ENCODE measurements at places on chromosomes 1 and 21.

- no peaks in the 10 kb centered on the region for H3K36me3 ChIP-seq
- no peak for DNase-seq
- H3K4me1 ChIP-seq, result no peaks in the 10 kb centered on the region
These were observed 288.0 kb downstream of the PBX1 start for GRCh38 chr1:164846731-164847691.

DNA sequence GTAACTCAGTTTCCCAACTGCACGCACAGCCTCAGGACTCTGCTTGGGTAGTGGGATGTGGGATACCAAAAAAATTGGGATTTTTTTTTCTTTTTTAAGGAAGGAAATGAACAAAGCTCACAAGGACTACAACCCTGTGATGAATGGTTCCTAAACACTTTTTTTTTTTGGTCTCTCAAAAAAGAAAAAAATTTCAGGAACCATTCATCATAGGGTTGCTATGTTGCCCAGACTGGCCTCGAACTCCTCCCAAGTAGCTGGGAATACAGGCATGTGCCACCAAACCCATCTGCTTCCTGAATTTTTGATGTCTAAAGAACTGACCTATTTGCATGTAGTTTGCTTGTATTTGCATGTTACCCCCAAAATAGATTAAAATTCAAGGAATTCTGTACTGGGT lies 6.8 kb downstream of the MINDY1 start:
- H3K4me3 ChIP-seq, result no peak overlapping the region
- peaks cover 8% of the 10 kb centered on the region for H3K4me1 ChIP-seq
- H3K27ac ChIP-seq, result no peak overlapping the region
- no peaks in the 10 kb centered on the region for H3K27me3 ChIP-seq

DNA sequence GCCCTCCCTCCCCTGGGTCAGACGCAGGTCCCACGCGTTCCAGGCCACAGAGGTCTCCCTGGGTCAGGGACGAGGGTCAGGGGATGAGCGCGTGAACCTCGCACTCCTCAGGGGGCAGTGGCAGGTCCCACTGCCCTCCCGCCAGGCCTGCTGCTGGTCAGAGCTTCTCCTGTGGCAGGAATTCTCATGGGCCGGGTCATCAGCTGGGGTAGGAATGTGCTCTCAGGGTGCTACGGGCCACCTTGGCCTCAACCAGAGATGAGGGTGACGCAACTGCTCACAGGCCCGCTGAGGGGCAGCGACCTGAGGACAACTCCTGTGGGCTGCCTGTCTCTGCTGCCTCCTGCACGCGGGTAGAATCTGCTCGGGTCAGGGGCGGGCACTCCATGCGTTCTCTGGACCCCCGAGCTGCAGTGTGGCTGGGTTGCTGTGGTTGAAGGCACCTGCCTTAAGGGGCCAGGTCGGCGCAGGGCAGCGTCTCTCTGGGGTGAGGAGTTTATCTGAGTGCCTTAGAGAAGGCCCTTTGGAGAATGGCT lies 128.8 kb downstream of the PRDM16 start:
- H3K27ac ChIP-seq, result no peak overlapping the region
- DNase-seq, result no peak
- H3K27me3 ChIP-seq, result peaks cover 95% of the 10 kb centered on the region
- H3K4me3 ChIP-seq, result no peak overlapping the region
- no peaks in the 10 kb centered on the region for H3K36me3 ChIP-seq

GRCh38 chr1:44941424-44942324 lies 44.7 kb downstream of the EIF2B3 start:
- H3K4me1 ChIP-seq, result no peaks in the 10 kb centered on the region
- H3K27ac ChIP-seq, result no peak overlapping the region
- H3K27me3 ChIP-seq, result no peaks in the 10 kb centered on the region
- no peak overlapping the region for H3K4me3 ChIP-seq
- H3K36me3 ChIP-seq, result no peaks in the 10 kb centered on the region

DNA sequence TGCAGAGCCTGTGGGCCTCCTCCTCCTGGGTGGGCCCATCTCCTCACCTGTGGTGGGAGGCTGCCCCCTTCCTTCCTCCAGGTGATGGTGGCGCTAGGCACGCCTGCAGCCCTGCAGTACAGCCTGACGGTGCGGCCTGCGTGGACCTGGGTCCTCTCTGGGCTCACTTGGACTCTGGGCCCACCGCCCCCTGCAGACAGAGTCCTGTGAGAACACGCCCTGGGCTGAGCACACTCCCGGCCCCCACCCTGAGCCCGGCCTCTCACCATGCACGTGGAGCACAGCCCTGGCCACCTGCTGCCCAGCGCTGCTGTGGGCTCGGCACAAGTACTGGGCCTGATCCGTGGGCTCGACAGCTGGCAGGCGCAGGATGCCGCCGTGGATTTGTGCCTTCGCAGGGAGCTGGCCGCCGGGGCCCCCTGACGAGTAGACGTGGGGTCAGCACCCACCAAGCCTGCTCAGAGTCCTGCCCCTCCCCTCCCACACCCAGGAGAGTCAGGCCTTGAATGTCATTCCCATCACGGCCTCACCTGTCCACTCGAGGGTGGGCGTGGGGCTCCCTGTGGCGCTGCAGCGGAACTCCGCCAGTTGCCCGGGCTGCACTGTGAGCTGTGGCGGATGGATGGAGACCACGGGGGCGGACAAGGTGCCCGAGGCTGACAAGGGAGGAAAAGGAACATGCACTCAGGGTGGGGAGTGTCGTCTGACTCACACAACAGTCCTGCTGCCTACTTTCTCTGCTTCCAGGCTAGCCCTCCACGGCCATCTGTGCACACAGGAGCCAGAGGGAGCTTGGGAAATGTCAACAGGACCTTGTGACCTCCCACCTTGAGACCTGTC lies 43.4 kb downstream of the LDLRAD2 start:
- H3K4me1 ChIP-seq, result no peaks in the 10 kb centered on the region
- H3K27me3 ChIP-seq, result no peaks in the 10 kb centered on the region
- no peaks in the 10 kb centered on the region for H3K36me3 ChIP-seq
- H3K27ac ChIP-seq, result no peak overlapping the region
- no peak for DNase-seq

GRCh38 chr1:214454569-214455396 lies 96.6 kb downstream of the PTPN14 start:
- no peaks in the 10 kb centered on the region for H3K36me3 ChIP-seq
- no peaks in the 10 kb centered on the region for H3K4me1 ChIP-seq
- no peak overlapping the region for H3K27ac ChIP-seq
- no peaks in the 10 kb centered on the region for H3K27me3 ChIP-seq

DNA sequence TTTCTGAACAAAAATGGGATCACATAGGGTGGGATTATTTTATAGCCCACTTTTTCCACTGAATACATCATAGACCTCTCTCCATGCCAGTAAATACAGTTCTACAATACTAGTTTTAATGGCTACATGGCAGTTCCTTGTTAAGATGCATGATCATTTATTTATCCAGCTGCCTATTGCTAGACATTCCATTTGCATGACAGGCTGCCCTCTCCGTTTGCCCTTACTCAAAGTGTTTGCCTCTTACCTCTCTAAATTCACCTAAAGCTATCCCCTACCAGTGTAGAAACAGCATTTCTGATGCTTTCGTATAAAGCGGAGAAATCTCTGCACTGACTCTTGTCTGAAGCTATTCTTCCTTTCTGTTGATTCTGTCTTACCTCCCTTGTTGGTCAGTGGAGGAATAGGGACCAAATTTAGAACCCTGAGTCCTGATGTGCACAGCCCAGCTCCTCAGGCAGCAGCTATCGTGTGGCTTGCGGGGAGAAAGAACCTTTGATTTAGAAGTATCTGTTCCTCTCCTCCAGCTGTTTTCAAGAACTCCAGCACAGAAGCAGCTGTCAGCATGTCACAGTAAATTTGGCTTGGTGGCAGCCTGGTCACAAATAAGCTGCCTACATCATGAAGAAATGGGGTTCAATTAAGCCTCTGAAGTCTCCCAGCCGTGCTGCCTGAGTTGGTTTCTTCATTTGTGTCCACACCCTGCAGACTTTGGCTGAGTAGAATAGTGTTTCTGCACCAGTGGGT lies 337.3 kb downstream of the PRDM2 start:
- no peaks in the 10 kb centered on the region for H3K36me3 ChIP-seq
- peak; percentile 79 for DNase-seq
- peaks cover 51% of the 10 kb centered on the region for H3K4me1 ChIP-seq
- peak overlapping the region; percentile 22 for H3K4me3 ChIP-seq
- H3K27me3 ChIP-seq, result no peaks in the 10 kb centered on the region

DNA sequence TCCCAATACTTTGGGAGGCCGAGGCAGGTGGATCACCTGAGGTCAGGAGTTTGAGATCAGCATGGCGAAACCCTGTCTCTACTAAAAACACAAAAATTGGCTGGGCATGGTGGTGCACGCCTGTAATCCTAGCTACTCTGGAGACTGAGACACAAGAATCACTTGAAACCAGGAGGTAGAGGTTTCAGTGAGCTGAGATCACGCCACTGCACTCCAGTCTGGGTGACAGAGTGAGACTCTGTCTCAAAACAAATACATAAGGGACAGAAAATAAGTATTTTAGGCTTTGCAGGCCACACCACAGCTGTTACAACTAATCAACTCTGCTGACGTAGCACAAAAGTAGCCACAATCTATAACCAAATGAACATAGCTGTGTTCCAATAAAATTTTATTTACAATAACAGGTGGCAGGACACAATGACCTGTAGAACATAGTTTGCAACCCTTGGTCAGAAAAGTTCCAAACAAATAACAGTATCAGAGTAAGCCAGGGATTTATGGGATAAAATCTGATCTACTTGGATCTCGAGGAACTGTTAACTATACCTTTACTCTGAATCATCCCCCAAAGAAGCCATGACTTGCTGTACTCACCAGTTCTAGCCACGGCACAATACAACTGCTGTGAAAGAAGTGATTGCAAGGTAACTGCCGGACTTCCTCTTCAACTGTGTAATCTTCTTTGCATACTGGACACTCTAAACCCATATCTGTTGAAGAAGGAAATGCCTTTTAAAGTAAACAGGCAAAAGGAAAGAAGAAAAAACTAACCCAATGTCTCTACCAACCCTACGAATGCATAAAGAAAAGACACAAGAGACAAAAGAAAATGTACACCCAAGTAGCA lies 28.3 kb downstream of the CD160 start:
- no peaks in the 10 kb centered on the region for H3K4me1 ChIP-seq
- peak overlapping the region; percentile 29 for H3K27ac ChIP-seq
- DNase-seq, result peak; percentile 8
- no peaks in the 10 kb centered on the region for H3K36me3 ChIP-seq
- no peaks in the 10 kb centered on the region for H3K27me3 ChIP-seq
- H3K4me3 ChIP-seq, result no peak overlapping the region

DNA sequence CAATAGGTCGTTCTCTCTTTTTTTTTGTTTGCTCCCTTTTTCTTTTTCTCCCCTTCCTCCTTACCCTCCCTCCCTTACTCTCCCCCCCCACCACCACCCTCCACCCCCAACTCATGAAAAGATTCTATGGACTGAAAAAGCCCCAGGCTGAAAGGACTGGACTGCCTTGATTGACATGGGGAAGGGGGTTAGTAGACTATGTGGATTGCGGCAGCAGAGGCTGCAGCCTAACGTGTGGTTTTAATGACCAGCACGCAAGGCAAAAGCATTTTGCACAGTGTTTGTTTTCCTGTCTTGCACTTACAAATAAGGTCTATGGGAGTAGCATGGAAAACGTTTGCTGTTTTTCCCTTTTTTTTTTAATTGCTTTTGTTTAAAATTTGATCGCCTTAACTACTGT lies 5.5 kb downstream of the ZBTB18 start:
- no peaks in the 10 kb centered on the region for H3K4me1 ChIP-seq
- no peaks in the 10 kb centered on the region for H3K27me3 ChIP-seq
- no peak overlapping the region for H3K4me3 ChIP-seq
- H3K27ac ChIP-seq, result no peak overlapping the region
- no peaks in the 10 kb centered on the region for H3K36me3 ChIP-seq
- DNase-seq, result no peak

DNA sequence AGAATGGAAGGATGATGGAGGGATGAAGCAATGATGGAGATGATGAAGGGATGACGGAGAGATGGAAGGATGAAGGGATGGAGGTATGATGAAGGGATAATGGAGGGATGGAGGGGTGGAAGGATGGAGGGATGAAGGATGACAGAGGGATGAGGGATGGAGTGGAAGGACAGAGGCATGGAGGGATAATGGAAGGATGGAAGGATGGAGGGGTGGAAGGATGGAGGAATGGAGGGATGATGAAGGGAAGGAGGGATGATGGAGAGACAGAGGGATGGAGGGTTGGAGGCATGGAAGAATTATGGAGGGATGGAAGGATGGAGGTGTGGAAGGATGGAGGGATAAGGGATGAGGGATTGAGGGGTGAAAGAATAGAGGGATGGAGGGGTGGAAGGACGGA lies 62.8 kb downstream of the KCNAB2 start:
- no peak overlapping the region for H3K27ac ChIP-seq
- no peak overlapping the region for H3K4me3 ChIP-seq
- H3K36me3 ChIP-seq, result no peaks in the 10 kb centered on the region
- DNase-seq, result no peak

- no peaks in the 10 kb centered on the region for H3K4me1 ChIP-seq
- H3K27me3 ChIP-seq, result no peaks in the 10 kb centered on the region
- DNase-seq, result no peak
- no peak overlapping the region for H3K4me3 ChIP-seq
- no peak overlapping the region for H3K27ac ChIP-seq
- H3K36me3 ChIP-seq, result no peaks in the 10 kb centered on the region
These were observed 18.7 kb downstream of the MIS18A start for GRCh38 chr21:32260130-32260529.

- DNase-seq, result no peak
- no peaks in the 10 kb centered on the region for H3K4me1 ChIP-seq
- no peaks in the 10 kb centered on the region for H3K36me3 ChIP-seq
- H3K4me3 ChIP-seq, result no peak overlapping the region
These were observed 99.5 kb downstream of the OMA1 start for GRCh38 chr1:58447042-58447441.

DNA sequence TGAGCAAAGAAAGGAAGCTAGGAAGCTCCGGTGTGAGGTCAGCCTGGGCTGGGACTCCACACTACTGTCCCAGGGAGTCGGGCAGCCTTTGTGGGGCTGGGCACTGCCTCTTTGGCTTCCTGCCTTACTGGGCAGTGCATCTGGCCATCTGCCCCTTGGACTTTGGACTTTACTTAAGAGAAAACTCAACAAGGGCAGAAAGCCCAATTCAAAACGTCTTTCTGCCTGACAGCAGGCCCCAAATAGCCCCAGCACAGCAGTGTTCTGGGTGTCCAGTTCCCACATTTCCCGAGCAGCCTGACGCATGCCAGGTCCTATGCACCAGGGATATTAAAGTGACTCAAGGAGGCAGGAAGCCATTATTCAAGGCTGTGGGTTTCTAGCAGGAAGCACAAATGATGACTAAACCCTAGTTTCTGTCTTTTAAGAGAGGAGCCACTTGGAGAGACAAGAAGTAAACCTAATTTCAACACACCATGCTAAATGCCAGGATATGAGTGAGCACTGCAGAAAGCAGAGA lies 37.9 kb upstream of the EDEM3 start:
- peak; percentile 51 for DNase-seq
- peaks cover 14% of the 10 kb centered on the region for H3K4me1 ChIP-seq
- H3K4me3 ChIP-seq, result no peak overlapping the region
- no peaks in the 10 kb centered on the region for H3K36me3 ChIP-seq
- H3K27ac ChIP-seq, result peak overlapping the region; percentile 2

Data from MM.1S (cell line).